ENCODE measurements at places on chromosomes 7 and 10.

DNA sequence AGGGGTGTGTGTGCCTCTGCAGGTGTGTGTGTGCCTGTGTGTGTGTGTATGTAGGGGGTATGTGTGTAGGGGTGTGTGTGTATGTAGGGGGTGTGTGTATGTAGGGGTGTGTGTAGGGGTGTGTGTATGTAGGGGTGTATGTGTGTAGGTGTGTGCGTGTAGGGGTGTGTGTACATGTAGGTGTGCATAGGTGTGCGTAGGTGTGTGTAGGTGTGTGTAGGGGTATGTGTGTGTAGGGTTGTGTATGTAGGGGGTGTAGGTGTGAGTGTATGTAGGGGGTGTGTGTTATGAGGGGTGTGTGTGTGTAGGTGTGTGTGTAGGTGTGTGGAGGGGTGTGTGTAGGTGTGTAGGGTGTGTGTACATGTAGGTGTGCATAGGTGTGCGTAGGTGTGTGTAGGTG is 48.6 kb upstream of the PSMG3 start:
- no peak for DNase-seq

GRCh38 chr10:122446668-122447423 is 7.6 kb upstream of the ARMS2 start:
- DNase-seq: no peak

- DNase-seq: no peak
Measured at GRCh38 chr7:129136887-129137642, 7.4 kb upstream of the TSPAN33 start.

- no peak for DNase-seq
Measured at GRCh38 chr10:132458586-132459300, 61.7 kb downstream of the PWWP2B start.

- no peak for DNase-seq
Measured at GRCh38 chr7:75688200-75689136, 50.3 kb downstream of the HIP1 start.

GRCh38 chr7:143493751-143494150 is 16.1 kb downstream of the TAS2R41 start:
- no peak for DNase-seq

DNA sequence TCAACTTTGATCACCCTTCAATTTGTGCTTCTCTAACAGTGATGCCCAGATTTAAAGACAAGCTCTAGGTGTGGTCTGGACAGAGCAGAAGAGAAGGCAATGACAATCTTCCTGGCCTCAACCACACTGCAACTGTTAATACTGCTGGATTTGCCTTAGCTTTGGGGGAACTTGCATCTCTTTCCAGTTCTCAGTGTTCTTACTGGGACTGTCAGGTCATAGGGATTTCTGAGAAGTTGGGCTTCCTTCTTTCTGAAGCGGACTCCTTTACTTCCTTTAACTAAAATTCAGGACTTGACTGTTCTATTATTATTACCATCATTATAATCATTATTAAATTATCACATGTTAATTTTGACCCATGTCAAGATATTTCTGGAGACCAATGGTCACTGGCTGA is 80.8 kb downstream of the OSBPL3 start:
- no peak for DNase-seq

DNA sequence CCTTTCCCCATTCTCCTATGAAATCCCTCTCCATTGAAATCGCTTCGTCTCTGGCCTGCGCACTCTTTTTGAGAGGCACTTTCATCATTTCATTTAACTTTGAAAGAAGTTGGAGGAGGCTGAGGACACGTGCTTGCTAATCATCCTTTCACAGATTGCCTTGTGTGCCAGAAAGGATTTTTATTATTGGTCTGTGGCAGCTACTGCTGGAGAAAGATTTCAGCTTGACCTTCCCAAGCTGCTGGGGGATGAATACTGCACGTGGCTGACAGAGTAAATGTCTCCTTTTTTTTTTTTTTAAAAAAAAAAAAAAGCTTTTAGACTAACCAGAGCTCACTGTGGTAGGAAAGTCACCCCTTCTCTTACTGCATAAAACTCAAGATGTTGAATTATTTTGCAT is 44.2 kb upstream of the KCNIP2 start:
- no peak for DNase-seq

Measured in glomerular endothelial cell (primary cell).